EH (cell line): ENCODE measurements at places on chromosomes 2 and 18.
A peak's percentile ranks its signal among the peaks of the same experiment; 100 is the strongest.

- no peak for DNase-seq
Measured at GRCh38 chr2:4782647-4783046, 909.5 kb upstream of the SOX11 start.

GRCh38 chr18:55566456-55566935 lies 21.5 kb downstream of the TCF4 start:
- DNase-seq = no peak

- DNase-seq = no peak
Measured at GRCh38 chr2:241905716-241906377, 36.3 kb downstream of the RTP5 start.

DNA sequence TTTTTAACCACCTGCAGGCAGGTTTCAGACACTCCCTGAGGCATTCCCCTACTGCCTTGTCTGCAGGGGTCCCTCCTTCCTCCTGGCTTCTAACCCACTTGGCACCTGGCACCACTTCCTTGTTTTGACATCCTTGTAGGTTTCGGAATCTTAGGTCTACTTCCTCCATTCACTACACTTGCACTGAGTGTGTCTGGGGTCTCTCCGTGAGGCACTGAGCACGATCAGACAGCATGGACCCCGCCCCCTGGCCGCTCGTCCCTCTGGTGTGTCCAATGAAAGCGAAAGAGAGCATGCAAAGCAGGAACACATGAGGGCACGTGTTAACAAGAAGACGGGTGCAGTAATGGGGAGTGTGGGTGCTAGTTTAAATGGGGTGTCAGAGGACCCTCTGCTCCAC lies 63.8 kb downstream of the HAUS1 start:
- DNase-seq = no peak

DNA sequence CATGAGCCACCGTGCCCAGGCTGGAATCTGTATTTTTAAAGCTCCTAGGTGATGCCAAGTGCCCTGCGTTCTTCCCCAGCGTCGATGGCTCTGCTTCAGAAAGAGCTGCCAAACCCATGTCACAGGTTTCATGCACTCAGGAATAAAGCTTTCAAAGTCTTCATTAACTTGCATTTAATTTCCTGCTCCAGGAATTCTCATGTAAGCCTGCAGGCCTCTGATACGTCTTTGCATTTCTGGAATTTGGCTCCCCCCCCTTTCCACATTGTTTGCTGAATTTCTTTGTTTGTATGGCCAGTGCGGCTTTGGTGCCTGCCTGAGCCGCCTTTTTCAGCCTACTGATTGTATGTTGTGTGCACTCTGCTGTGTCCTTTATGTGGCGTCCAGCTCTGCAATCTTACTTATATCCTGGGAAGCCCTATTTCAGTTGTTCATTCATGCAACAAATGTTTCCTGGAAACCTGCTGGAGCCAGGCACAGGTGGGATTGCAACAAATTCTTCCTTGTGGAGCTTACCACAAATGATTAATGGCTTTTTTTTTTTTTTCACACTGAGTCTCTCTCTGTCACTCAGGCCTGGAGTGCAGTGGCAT lies 17.9 kb upstream of the OTOF start:
- no peak for DNase-seq

DNA sequence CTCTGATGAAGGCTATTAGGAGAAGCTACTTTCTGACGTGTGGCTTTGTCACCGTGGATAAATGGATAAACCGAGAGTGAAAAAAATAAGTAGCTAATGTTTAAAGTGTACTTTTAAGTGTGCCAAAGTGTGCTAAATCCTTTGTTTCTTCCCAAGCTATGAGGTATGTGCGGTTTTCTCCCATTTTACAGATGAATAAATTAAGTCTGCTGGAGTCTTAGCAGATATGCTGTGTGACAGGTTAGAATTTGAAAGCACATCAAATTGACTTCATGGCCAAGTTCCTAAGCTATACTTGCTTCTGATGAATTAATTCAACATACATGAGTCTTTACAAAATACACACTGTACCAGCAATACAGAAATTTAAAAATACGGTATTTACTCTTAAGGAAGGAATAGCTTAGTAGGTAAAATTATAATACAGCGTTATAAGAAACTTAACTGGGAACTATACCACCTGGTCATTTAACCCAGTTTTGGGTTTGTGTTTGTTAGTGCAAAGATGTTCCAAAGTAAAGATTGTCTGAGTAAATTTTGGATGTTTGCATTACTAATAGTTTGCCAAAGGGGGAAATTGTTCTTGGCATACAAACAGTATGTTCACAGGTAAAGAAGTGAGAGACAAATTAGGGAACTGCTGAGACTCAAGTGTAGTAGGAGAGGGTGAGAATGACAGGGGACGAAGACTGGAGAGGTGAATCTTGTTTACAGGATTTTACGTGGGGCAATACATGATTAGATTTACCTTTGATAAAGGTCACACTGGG lies 1.4 kb downstream of the AGPS start:
- no peak for DNase-seq

- DNase-seq = no peak
Measured at GRCh38 chr2:58727981-58728656, 487.0 kb upstream of the FANCL start.

- DNase-seq = no peak
Measured at GRCh38 chr2:147182260-147182659, 662.6 kb upstream of the ACVR2A start.

GRCh38 chr2:100238471-100238870 lies 83.8 kb downstream of the LONRF2 start:
- DNase-seq = no peak

- DNase-seq = no peak
Measured at GRCh38 chr18:5311301-5311989, 15.9 kb upstream of the ZBTB14 start.

DNA sequence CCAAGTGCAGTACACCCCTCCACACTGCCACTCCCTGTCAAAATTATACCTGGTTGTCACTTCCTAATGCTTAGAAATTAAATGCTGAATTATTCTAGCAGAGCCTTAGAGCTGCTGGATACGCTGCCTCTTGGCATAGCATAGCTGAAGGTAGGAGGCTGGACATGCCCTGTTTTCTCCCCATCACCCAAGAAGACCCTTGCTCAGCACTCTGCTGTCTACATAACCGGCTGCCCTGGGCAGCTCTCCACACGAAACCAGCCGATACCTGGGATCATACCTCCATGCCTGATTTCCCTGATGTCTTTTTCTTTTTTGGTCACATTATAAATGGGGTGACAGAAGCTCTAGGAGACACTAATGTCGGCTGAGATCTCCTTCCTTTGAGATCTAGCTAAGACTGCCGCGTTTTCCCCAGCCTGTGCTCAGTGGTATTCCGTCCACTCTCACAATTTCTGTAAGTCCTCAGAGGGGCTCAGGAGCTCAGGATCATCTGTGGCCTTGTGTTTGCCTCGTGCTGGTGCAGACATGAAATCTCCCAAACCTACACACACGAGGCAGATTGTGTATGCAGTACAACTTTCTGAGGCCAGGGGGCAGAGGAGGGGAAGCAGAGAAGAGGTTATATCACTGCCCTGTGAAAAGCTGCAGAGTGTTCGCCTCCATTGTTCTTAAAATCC lies 13.5 kb upstream of the ZAP70 start:
- DNase-seq = peak; percentile 59

DNA sequence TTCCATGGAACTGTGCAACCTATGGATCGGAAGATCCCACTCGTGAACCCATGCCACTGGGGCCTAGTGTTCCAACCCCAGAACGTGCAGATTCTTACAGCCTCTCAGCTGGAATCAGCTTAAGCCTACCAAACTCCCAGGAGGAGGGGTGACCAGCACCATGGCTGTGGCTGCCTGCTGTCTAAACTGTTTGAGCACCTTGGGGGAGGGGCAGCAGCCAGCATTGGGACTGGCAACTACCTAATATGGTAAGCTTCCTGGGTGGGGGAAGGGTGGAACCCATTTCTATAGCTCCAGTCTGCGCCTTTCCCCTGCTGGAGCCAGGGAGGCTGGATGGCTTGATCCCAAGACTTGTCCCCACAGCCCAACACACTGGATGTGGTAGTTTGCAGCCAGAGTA lies 10.7 kb upstream of the POLE4 start:
- no peak for DNase-seq

GRCh38 chr2:208042041-208042440 lies 16.7 kb upstream of the PLEKHM3 start:
- DNase-seq = peak; percentile 78

- no peak for DNase-seq
Measured at GRCh38 chr2:43846140-43846793, 7.5 kb downstream of the ABCG8 start.
